ENCODE measurements at places on chromosomes 6 and 20.
A peak's percentile ranks its signal among the peaks of the same experiment; 100 is the strongest.

DNA sequence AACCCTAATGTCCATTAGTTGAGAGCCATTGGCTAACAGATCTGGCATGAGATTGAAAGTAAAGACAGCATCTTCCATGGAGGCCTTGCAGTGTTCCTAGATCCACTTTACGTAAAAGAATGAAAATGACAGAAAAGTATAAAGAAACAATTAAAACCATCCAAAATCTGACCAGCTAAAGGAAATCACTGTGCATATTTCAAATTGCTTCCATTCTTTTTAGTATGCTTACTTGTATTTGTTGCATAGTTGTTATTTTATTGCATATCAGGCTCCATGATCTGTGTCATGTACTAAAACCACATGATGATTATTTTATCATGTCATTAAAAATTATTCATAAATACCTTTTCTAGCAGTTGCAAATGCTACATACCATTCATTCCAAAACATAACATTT, 67.9 kb downstream of the GCLC start:
- DNase-seq, result no peak
- H3K27ac ChIP-seq, result no peak overlapping the region
- peaks cover 12% of the 10 kb centered on the region for H3K4me1 ChIP-seq
- no peaks in the 10 kb centered on the region for H3K36me3 ChIP-seq
- no peaks in the 10 kb centered on the region for H3K27me3 ChIP-seq

DNA sequence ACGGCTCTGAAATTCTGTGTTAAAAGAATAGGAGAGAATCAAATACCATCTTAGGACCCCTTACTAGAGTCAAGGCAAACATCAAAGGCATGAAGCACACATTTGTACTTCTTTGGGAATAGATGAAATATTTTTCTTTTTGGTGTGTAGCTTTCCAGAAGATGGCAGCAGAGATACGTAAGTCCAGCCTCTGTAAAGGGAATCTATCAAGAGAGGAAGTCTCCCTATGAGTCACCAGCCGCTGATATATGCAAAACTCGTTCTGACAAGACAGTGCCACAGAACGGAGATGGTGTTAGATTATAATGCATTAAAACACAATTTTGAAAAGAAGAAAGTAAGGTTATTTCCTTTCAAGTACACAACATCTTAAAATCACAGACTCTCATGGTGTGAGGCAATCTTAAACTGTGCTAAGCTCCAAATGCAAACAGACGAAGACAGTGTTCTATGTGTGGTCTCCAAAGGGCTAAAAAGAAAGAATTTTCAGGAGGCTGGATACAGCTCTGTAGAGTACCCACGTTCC, 120.0 kb upstream of the AGPAT4 start:
- H3K27ac ChIP-seq, result no peak overlapping the region
- H3K36me3 ChIP-seq, result no peaks in the 10 kb centered on the region
- no peaks in the 10 kb centered on the region for H3K4me1 ChIP-seq
- H3K4me3 ChIP-seq, result no peak overlapping the region

- no peak overlapping the region for H3K27ac ChIP-seq
- no peaks in the 10 kb centered on the region for H3K4me1 ChIP-seq
- no peak overlapping the region for H3K4me3 ChIP-seq
- DNase-seq, result no peak
- H3K36me3 ChIP-seq, result no peaks in the 10 kb centered on the region
These were observed 141.0 kb upstream of the BTBD3 start for GRCh38 chr20:11776687-11777086.

DNA sequence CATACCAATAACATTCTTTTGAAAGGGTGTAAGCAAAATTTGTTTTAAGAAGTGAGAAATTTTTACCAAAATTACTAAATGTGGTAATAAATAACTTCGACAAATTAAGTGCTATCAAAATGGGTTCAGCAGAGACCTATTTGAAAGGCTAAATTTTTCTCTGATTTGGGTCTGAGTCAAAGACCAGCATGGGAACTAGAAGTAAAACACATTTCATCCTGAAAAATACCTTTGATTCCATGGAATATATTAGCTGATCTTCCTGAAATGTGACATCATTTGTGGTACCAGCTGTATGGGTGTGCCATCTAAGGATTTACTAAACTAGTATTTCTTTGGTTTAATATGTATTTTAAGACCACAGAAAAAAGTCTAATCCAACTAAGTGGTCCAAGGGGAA, 63.6 kb downstream of the BLOC1S5 start:
- H3K4me1 ChIP-seq, result peaks cover 2% of the 10 kb centered on the region
- H3K27ac ChIP-seq, result no peak overlapping the region
- H3K36me3 ChIP-seq, result no peaks in the 10 kb centered on the region
- no peak overlapping the region for H3K4me3 ChIP-seq

GRCh38 chr6:52981222-52981900, 13.7 kb downstream of the GSTA4 start:
- H3K27ac ChIP-seq, result no peak overlapping the region
- no peak for DNase-seq
- H3K4me3 ChIP-seq, result no peak overlapping the region
- no peaks in the 10 kb centered on the region for H3K27me3 ChIP-seq
- H3K36me3 ChIP-seq, result peaks cover 8% of the 10 kb centered on the region

GRCh38 chr20:20953738-20954618, 152.2 kb downstream of the LINC00237 start:
- H3K27ac ChIP-seq, result no peak overlapping the region
- no peak overlapping the region for H3K4me3 ChIP-seq
- no peaks in the 10 kb centered on the region for H3K36me3 ChIP-seq

DNA sequence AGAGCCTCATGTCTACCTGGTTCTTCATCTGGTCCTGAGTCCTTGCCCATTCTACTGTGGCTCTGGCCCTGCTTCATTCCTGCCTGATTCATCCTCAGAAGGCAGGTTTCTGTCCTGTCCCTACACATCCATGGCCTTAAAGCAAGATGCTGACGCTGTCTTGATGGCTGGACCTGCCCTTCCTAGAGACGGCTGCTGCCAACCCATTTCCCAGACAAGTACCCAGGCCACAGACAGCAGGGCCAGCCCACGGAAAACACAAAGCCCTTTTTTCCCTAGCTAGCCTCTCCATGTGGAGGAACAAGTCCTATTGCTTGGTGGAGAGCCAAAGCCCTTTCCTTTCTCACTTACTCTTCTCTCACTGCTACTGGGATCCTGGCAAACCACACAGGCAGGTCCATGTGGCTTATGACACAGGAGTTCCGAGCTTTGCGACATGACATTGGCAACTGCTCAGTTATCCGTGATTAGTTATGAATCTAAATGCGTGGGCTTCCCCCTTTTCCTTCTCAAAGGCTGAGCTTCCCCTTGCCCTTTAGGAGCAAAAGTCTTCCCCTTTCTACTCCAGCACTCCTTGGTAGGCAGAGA, 72.9 kb downstream of the SLC22A3 start:
- H3K4me3 ChIP-seq, result no peak overlapping the region
- H3K4me1 ChIP-seq, result peaks cover under 1% of the 10 kb centered on the region
- no peak for DNase-seq
- H3K36me3 ChIP-seq, result no peaks in the 10 kb centered on the region
- no peak overlapping the region for H3K27ac ChIP-seq

DNA sequence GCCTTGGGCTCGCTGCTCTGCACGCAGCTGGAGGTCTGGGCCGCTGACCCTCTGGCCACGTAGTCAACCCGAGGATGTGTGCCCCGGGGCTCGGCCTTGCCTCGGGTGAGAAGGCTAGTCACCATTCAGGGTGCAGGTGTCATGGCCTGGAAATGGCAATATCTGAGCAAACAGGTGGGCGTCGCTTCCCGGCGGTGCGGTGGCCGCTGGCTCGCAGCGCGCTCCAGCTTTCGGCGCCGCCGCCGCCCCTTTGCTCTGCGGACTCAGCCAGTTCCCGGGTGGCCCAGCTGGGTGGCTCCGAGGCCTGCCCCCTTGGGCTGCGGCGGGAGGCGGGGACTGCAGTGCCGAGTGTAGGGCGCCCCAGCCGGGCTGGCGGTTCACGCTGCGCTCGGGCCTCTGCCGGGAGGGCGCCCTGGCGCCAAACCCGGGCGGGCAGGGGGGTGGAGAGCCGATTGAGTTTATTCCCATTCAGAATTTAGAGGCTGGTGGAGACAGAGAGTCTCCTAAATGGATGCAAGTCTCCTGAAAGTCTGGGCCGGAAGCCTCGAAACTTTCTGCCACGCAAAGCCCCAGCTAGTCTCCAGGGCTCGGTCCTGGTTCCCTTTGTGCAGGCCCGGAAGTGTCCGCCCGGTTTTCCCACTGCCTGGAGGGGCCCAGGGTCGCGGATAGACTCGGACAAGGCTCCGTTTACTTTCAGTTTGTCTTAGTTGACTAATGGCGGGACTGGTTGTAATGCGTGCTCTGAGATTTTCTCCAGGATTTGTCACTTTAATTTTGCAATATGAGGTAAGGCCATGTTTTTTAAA, 11.3 kb upstream of the TFAP2A start:
- peak overlapping the region; percentile 57 for H3K4me3 ChIP-seq
- no peak for DNase-seq
- H3K27ac ChIP-seq, result no peak overlapping the region
- peaks cover 4% of the 10 kb centered on the region for H3K4me1 ChIP-seq

- H3K27ac ChIP-seq, result peak overlapping the region; percentile 73
- DNase-seq, result peak; percentile 59
- no peak overlapping the region for H3K4me3 ChIP-seq
- peaks cover 17% of the 10 kb centered on the region for H3K4me1 ChIP-seq
- H3K27me3 ChIP-seq, result no peaks in the 10 kb centered on the region
- H3K36me3 ChIP-seq, result peaks cover 11% of the 10 kb centered on the region
These were observed 5.1 kb downstream of the PABPC1L start for GRCh38 chr20:44914924-44915323.

DNA sequence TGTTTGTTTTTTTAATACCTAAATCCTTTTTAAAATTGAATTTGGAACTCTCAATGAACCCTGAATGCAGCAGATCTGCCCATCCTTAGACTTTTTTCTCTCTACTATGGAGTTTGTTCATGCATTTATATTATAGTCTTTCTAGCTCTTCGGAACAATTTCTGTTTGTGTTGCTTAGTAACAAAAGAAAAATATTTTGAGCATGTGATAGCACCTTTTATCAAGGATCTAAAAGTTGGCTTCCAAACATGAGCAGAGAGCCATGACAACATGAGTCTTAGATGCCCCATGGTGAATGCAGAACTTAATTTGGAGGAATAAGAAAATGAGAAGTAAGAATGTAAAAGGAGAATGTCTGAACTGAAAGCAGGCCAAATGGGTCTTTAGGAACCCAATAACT, 133.7 kb downstream of the EDN1 start:
- no peak for DNase-seq
- H3K27me3 ChIP-seq, result no peaks in the 10 kb centered on the region
- no peak overlapping the region for H3K4me3 ChIP-seq
- H3K27ac ChIP-seq, result no peak overlapping the region
- H3K4me1 ChIP-seq, result no peaks in the 10 kb centered on the region
- H3K36me3 ChIP-seq, result no peaks in the 10 kb centered on the region

GRCh38 chr6:169251371-169251802, 2.3 kb downstream of the THBS2 start:
- DNase-seq, result no peak
- no peak overlapping the region for H3K4me3 ChIP-seq
- H3K27ac ChIP-seq, result no peak overlapping the region
- no peaks in the 10 kb centered on the region for H3K36me3 ChIP-seq
- H3K27me3 ChIP-seq, result peaks cover 56% of the 10 kb centered on the region

DNA sequence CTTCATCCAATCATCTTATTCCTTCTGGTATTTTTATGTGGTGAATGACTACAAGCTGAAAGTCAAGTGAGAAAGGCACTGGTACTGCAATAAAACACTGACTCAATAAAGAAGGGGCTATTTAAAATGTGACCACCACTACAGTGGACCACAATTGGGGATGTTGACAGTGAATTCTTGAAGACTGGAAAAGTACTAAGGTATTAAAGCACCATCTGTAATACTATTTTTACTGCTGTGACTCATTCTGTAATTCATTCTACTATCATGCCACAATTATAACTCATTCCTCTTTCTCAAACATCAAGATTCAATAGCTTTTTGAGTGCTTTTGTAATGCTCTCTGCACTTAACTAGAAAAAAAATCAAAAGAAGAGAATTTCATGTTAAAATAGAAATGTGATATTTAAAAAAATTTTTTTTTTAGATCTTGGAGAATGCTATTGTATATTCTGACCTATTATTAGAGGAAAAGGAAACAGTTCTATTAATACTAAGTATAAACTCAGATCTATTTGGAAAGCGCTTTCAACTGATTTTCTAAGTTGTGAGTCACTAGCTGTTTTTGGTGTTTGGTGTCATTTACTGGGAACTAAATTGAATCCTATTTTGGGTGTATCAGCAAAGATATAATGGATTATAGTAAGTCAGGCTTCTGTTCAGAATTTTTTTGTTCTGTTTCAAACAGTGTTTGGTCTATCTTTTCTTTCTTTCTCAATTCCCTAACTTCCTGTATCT, 104.7 kb upstream of the TMEM170B start:
- peaks cover 18% of the 10 kb centered on the region for H3K4me1 ChIP-seq
- no peak overlapping the region for H3K27ac ChIP-seq
- no peak for DNase-seq

DNA sequence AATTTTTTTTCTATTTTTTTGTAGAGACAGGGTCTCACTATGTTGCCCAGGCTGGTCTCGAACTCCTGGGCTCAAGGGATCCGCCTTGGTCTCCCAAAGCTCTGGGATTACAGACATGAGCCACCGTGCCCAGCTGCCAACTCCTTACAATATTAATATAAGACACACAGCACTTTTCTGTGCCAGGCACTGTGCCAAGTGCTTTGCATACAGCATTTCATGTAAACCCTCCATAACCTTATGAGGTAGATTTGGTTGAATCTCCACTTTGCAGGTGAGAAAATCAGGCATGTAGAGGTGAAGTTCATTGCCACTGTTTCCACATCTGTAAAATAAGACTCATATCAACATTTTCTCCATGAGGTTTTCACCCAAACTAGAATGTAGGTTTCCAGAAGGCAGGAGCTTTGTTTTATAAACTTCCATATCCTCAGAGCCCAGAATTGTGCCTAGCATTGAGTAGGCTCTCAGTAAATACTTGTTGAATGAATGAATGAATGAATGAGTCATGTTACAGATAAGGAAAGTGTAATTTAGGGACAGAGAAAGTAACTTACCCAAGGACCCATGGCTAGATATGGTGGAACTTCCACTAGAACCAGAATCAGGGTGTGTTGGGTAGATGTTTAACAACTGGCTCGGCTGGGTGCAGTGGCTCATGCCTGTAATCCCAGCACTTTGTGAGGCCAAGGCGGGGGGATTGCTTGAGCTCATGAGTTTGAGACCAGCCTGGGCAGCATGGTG, 3.0 kb upstream of the CTNNBL1 start:
- DNase-seq, result no peak
- no peak overlapping the region for H3K27ac ChIP-seq
- H3K4me1 ChIP-seq, result peaks cover 18% of the 10 kb centered on the region

- no peaks in the 10 kb centered on the region for H3K4me1 ChIP-seq
- no peaks in the 10 kb centered on the region for H3K27me3 ChIP-seq
- H3K27ac ChIP-seq, result no peak overlapping the region
- no peaks in the 10 kb centered on the region for H3K36me3 ChIP-seq
- no peak overlapping the region for H3K4me3 ChIP-seq
These were observed 548.6 kb downstream of the HTR1B start for GRCh38 chr6:76914737-76915136.

DNA sequence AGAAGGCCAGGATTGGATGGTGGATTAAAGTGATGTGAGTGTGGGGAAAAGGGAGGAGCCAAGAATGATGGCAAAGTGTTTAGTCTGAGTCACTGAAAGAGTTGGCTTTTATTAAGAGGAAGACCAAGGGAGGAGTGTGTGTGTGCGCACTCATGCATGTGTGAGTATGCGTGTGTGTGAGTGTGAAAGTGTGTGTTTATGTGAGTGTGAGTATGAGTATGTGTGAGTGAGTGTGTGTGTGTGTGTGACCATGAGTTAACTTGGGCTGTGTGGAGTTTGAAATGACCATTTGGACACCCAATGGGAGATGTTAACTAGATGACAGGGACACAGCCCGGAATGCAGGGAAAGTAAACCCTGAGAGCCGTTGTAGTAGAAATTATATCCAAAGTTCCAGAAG, 57.6 kb upstream of the EYA2 start:
- no peak for DNase-seq
- H3K27me3 ChIP-seq, result peaks cover 7% of the 10 kb centered on the region
- H3K4me1 ChIP-seq, result no peaks in the 10 kb centered on the region
- no peaks in the 10 kb centered on the region for H3K36me3 ChIP-seq
- H3K4me3 ChIP-seq, result no peak overlapping the region
- H3K27ac ChIP-seq, result no peak overlapping the region

Measured in T-helper 2 cell treated with Interferon-gamma antibody and Interleukin-4, amounts not matched to agents 5 μg/mL and 100 μg/mL, for 36 hours (primary cell).